Endodermal cell (in vitro differentiated cells): ENCODE measurements at places on chromosomes 16 and 17. TPM values are rescaled to one million over a fixed set of nuclear protein-coding genes. Genes with fewer than 3 reads are reported as not detected.
A peak's percentile ranks its signal among the peaks of the same experiment; 100 is the strongest.

DNA sequence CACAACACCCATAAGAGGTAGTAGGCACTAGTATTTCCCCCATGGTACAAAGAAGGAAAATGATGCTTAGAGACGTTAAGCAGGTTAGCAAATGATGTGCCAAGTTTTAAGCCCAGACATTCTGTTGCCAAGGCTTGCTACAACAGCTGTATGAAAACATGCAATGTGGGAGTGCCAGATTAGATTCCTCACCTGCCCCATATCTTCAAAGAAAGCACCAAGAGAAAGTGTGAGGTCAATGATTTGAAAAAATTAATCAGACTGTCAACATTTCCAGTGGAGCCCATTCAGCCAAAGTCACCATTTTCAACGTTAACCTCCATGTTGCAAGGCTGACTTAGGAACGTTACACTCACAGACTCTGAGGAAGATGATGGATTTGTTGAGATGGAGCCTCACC lies 61.5 kb downstream of the PCTP start:
- no peak for DNase-seq
- H3K36me3 ChIP-seq = no peaks in the 10 kb centered on the region
- H3K4me1 ChIP-seq = peaks cover 4% of the 10 kb centered on the region
- no peak overlapping the region for H3K4me3 ChIP-seq

DNA sequence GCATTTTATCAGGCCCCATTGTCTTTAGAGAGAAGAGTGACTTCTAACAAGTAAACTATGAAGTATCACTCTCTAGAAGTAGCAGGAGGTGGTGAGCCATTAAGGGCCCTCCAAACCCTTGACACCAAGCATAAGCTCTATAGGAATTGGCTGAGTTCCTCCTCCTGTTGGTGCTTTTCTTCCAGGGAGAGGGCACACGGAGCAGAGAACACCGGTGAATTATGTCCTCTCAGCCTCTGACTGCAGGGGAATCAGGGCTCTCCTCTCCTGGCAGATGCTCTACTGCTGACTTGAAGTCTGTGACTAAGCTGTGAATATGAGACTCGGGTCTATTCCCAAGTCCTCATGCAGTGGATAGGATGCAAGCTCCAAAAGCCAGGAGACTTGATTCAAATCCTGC lies 32.3 kb downstream of the CHD9 start:
- peaks cover 7% of the 10 kb centered on the region for H3K4me1 ChIP-seq
- H3K27me3 ChIP-seq = peaks cover 23% of the 10 kb centered on the region
- DNase-seq = peak; percentile 66
- H3K27ac ChIP-seq = no peak overlapping the region

SLC6A4 gene
- total RNA-seq = 0.38 to 0.74 TPM (median 0.70 TPM) in 3 replicates

DNA sequence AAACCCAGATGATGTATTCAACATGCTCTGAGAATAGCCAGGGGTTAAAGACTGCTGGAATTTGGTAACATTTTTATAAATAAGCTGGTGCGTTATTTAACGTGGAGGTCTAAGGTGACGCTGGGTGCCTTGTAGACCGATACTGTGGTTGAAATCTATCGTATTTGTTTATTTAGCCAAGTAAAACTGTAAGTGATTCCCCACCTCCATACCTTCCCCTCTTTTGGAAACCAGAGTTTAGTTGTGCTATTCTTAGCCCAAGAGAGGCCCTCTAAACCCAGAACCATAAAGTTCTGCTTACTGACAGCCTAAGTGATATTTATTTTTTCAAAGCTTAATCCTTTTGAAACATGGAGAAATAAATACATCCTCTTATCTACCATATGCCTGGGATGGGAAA lies 744.5 kb downstream of the WWOX start:
- H3K27me3 ChIP-seq = no peaks in the 10 kb centered on the region
- H3K4me1 ChIP-seq = no peaks in the 10 kb centered on the region
- no peak overlapping the region for H3K4me3 ChIP-seq
- H3K27ac ChIP-seq = no peak overlapping the region

KRTAP9-7 gene
- total RNA-seq = not detected in 3 replicates
